M059J (cell line): ENCODE measurements at places on chromosomes 12 and 14. TPM values are rescaled to one million over a fixed set of nuclear protein-coding genes. Genes with fewer than 3 reads are reported as not detected.
A peak's percentile ranks its signal among the peaks of the same experiment; 100 is the strongest.

DNA sequence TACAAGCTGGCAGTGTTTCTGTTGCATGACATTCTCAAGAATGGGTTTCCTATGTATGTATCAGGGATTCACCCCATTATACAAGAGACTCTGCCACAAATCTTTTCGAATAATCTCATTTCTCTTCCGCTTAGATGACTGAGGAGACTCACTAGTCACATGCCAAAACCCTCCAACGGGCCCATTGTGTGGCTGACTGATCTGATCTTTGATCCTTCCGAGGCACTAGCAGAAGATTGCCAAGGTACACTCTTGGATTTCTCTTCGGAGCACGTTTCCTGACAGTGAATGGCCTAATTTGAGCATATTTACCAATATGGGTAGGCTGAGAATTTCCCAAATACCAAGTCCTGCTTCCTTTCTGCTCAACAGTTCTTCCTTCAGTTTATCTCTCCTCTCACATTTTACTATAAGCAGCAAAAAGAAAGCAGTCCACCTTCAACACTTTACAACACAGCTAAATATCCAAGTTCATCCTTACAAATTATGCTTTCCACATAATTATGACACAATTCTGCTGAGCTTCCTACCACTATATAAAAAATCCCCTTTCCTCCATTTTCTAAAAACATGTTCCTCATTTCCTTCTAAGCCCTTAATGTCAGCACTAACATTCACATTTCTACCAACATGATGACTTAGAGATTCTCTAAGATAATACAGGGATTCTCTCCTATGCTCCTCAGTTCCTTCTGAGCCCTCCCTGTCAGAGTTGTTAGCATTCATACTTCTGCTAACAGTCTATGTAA, 11.0 kb downstream of the PRPH start:
- no peak for DNase-seq

Gene ZBTB42
- total RNA-seq, result 3.3 and 4.1 TPM in 2 replicates

DNA sequence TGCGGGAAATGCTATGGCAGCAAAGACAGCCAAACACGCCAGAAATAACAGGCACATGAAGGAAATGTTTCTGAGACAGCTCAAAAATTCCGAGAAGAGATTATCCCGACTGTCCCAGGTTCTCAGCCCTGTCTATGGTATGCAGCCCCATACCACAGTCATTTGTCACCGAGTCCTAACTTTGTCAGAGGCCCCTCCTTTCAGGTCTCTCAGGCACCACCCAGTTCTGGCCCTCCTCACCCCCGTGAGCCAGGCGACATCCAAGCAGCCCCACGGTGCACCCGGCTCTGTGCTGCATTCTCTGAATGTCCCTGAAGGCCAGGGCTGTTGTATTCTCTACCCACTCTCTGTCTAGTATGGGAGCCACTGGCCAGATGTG, 24.0 kb downstream of the SSH1 start:
- DNase-seq, result peak; percentile 98

DNA sequence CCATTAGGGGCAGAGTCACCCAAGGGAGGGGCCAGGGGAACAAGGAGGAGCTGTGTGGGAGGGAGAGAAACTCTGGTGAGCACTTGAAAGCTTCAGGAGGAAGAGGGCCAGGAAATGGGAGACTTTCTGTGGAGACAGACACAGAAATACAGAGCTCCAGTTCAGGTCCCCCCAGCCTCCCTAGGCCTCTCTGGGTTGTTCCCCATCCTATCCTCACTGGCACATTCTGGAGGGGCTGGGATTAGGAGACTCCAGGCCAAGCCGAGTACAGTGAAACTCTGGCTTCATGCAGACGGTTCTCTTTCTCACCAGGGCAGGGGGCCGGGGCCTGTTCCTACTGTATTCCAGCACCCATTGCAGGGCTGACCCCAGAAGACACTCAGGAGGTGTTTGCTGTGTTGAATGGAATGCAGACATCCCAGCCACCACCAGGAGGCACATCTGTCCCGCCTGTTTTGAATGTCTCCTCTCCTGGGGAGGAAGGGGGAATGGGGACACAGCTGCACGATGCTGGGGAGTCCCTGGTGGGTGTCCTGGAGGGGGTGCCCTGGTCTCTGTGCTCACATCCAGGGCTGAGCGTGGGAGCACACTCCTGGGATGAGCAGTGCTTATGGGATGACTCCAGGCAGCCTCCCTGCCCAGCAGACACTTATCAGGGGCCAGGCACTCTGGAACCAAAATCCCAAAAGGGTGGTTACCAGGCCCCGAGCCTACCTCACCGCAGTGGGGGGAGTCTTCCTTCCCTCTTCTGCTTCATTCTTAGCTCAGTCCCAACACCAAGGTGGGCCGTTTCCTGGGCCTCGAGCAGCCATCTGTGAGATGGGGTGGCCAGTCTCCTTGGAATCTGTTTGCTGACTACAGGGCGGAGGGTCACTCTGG, 5.5 kb upstream of the KRT84 start:
- peak; percentile 23 for DNase-seq

- no peak for DNase-seq
These were observed 47.3 kb downstream of the DAD1 start for GRCh38 chr14:22541721-22542120.

DNA sequence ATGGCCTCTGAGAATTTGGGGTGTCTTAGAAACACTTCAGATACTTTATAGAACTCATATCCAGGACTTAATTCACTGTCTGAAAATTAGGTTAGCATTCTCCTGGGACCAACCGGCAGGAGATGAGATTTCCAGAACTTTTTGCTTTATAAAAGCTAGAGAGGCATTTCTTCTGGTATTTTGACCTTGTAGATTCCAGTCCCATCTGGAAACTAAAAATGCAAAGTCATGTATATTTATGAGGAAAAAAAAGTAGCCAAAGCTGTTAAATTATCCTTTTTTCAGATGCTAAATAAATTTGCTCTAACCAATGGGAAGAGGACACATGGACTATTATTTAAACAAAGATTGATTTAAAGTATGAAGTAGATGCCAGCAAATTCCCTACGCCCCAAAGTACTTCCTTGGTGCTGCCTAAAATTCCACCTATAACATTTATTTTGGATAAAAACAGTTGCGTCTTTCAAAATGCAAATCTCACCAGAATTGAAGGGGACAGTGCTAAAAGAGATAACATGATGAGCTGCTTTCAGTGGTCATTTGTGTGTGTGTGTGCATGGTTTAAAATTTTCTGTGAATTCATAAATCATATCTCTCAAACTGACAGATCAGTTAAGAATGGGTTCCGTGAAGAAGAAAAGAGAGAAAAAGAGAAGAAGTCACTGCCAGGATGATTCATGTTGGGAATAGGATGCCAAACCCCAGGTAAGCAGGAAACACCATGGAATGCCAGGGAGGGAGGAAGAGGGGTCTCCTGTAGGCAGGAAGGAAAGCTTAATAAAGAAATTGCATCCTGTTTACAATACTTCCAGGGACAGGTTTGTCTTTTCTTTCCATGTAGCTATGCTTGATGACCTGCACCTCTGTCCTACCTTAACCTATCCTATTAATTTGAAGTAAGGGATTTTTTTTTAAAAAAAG, 97.7 kb upstream of the RGS6 start:
- no peak for DNase-seq

Gene TWF1
- 162 TPM in 2 replicates for total RNA-seq

DNA sequence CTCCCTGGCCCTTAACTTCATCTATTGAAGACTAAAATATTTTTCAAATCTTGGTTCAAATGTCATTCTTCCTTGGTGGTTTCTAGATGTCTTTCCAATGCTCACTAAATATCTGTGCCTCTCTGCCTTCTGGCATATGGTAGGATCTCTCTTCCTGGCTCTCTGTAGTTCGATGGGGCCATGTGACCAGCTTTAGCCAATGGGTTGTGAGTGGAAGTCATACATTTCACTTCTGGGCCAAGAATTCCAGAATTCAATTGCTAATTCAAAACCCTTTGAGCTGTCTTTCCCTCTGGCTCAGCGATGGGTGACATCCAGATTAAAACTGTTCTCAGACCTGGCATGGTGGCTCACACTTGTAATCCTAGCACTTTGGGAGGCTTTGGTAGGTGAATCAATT, 25.8 kb upstream of the CTDSP2 start:
- no peak for DNase-seq

DNA sequence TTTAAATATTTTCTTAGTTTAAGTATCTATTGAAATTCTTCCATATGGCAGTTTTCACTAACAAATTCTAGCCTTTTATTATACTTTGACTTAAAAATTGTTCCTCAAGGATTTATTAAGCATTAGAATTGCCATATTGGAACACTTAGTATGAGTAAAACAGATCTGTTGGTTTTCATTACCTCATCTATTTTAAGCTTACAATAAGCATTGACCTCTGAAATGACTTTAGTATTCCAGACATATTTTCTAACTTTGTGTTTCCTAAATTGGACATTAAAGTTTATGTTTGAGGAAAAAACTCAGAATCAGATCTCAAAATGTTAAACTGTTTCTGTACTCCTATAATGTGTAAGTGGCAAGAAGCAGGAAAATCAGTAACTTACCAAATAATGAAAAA, 48.4 kb downstream of the CSRP2 start:
- DNase-seq, result no peak

DNA sequence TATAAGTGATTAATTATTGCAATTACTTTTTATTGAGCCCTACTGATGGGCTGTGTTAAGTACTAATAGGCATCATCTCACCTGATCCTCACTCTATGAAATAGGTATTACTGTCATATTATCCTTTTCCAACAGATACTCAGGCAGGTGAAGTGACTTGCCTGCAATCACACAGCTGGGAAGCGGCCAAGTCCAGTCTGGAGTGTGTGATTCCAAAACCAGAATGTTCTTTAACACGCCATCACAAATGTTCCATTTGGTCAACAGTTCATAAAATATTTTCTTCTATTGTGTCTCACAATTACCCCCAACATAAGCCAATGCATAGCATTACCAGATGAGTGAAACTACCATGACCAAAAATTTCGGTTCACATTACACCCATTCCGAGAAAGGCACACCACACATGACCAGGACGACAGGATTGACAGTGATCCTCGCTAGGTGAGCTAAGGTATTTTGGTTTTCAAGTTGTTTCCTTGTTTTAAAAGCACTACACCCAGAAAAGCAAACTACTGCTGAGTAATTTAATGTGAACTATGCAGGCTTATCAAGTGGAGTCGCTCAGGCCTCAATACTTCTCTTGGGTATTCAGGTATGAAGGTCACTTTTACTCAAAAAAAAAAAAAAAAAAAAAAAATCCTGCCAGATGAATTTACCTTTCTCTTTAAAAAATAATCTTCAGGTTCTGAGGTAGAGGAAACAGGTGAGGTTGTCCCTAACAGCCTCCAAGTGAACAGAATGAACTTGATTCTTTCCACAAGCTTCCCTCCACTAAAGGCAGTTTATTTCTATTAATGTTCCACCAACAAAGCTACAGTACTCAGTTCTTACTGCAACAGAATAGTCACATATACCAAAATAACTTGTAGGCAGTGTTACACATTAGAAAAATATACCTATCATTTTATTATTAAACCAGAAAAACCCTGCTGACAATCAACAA, 2.4 kb downstream of the VPS37B start:
- DNase-seq, result no peak

DNA sequence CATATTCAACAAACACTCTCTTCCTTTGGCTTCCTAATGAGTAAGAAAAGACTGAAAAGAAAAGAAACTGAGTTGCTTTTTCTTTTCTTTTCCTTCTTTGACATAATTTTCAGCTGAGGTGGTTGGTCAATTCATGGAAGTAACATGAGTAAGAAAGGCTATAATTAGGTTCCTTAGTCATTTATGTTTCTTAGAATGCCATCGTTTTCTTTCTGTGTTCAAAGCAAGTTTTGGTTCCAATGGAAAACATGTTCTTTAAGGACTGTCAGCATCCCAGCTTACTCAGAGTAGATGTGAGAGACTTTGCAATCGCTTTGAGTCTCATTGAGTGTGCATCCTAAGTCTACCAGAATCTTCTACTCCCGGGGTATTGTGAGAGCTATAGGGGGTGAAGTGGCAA, 882.4 kb downstream of the DIO2 start:
- DNase-seq, result peak; percentile 25

DNA sequence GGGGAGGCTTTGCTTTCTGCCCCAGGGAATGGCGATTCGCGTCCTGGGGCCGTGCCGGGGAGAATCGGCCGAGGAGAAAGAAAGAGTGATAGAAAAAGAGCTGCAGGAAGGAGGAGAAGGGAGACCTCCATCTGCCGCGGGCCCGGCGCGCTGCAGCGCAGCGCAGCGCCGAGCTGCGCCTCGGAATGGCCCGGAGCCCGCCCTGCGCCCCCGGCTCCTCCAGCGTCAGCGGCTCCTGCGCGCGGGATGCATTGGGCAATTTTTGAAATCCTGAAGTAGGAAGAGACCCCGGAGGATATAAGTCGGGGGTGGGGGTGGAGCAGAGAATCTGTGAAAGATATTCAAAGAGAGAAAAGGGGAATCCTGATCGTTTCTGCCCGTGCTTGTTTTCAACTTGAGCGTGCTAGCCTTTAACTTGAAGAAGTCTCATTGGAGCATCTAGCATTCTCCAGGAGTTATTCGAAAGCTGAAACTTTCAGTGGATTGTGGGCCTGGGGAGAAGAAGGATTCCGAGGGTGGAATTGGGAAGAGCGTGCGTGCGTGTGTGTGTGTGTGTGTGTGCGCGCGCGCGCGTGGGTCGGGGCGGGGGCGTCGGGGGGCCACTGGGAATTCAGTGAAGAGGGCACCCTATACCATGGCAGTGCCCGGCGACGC, 441 bp downstream of the PDE3A start:
- DNase-seq, result peak; percentile 50

Gene GPR65
- 0.05 TPM in 1 of 2 replicates, not detected in the other for total RNA-seq

DNA sequence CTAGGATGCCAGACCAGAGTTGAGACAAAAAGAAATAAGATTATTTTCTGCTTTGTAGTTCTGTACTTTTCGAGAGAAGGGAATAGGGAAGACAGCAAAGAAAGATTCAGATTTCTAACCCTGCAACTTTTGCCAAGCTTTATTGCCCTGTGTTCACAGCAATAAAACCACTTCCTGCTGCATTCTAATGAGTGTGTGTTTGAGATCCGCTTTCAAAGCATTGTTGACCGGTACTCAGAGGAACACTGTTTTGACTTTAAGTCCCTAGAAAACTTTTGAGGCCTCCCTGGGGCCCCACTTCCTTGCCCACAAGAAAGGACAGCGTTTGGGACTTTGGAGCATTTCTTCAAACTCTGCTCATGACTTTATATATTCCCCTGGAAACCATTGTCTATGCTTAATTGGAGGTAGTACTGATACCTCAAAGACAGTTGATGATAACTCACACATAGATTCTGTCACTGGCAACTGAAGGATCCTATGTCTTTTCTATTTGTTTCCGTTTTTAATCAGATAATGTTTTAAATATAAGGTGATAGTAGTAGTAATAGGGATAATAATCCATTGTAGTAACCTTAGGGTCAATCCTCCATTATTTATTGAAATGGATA, 1.3 kb downstream of the RNASE6 start:
- DNase-seq, result no peak

Gene XPOT
- 39.8 and 57.5 TPM in 2 replicates for total RNA-seq

- DNase-seq, result no peak
These were observed 3.4 kb downstream of the B4GALNT3 start for GRCh38 chr12:462936-463705.

Gene EFS
- total RNA-seq, result 0.12 and 0.64 TPM in 2 replicates
